ENCODE measurements at places on chromosomes 5 and 9. TPM values are rescaled to one million over a fixed set of nuclear protein-coding genes. Genes with fewer than 3 reads are reported as not detected.

The ZNF883 gene
- not detected for total RNA-seq

GRCh38 chr9:112815868-112816267, 65.3 kb downstream of the SNX30 start:
- no peak for DNase-seq

- DNase-seq, result no peak
Measured at GRCh38 chr9:123007269-123007668, 26.2 kb upstream of the GPR21 start.

The SPATA31A3 gene
- total RNA-seq, result not detected

The SMIM33 gene
- total RNA-seq, result not detected

- peak; percentile 26 for DNase-seq
Measured at GRCh38 chr9:19642256-19642655, 146.6 kb downstream of the SLC24A2 start.

GRCh38 chr5:173010547-173011464, 27.2 kb downstream of the ATP6V0E1 start:
- DNase-seq, result peak; percentile 62

GRCh38 chr5:66169534-66169933, 25.4 kb downstream of the SREK1 start:
- DNase-seq, result no peak

The LEAP2 gene
- total RNA-seq, result 0.92 TPM
